ENCODE measurements at places on chromosomes 4 and X. TPM values are rescaled to one million over a fixed set of nuclear protein-coding genes. Genes with fewer than 3 reads are reported as not detected.

GRCh38 chr4:18039113-18039512 is 17.6 kb upstream of the LCORL start:
- no peak for DNase-seq
- no peaks in the 10 kb centered on the region for H3K36me3 ChIP-seq
- peaks cover 7% of the 10 kb centered on the region for H3K4me1 ChIP-seq
- no peak overlapping the region for H3K4me3 ChIP-seq
- H3K27me3 ChIP-seq, result no peaks in the 10 kb centered on the region

DNA sequence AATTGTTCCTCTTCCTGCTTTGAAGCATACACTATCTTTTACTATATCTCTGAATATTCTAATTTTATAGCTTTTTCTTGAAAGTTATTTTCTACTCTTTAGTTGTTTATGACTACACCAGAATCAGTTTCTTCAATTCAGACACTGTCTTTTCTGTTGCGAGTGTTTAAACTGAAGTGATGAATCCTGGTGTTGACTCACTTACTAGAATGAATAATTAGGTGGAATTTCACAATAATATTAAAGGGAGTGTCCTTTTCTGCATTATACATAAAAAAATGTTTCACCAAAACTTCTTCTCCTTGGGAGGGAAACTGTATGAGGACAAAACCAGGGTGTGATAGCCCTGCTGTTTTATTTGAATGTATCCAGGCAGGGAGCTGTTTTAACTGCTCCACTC is 1383.1 kb downstream of the C4orf33 start:
- H3K36me3 ChIP-seq, result no peaks in the 10 kb centered on the region
- no peaks in the 10 kb centered on the region for H3K4me1 ChIP-seq
- no peak overlapping the region for H3K27ac ChIP-seq
- H3K27me3 ChIP-seq, result no peaks in the 10 kb centered on the region
- H3K4me3 ChIP-seq, result no peak overlapping the region

- no peak overlapping the region for H3K27ac ChIP-seq
- no peaks in the 10 kb centered on the region for H3K4me1 ChIP-seq
- no peaks in the 10 kb centered on the region for H3K27me3 ChIP-seq
- no peak overlapping the region for H3K4me3 ChIP-seq
- DNase-seq, result no peak
These were observed 107.7 kb upstream of the LRPAP1 start for GRCh38 chr4:3639613-3640586.

GRCh38 chr4:155614111-155614762 is 52.4 kb upstream of the GUCY1A1 start:
- no peak overlapping the region for H3K27ac ChIP-seq
- H3K4me1 ChIP-seq, result no peaks in the 10 kb centered on the region
- no peak for DNase-seq
- no peak overlapping the region for H3K4me3 ChIP-seq
- no peaks in the 10 kb centered on the region for H3K36me3 ChIP-seq

- H3K27ac ChIP-seq, result no peak overlapping the region
- DNase-seq, result no peak
- H3K4me1 ChIP-seq, result no peaks in the 10 kb centered on the region
- H3K27me3 ChIP-seq, result no peaks in the 10 kb centered on the region
These were observed 16.0 kb upstream of the RBM3 start for GRCh38 chrX:48558271-48558670.

Gene PLP1
- 16.0 TPM for total RNA-seq
